NCI-H774 (cell line): ENCODE measurements at places on chromosomes 6 and 20.

DNA sequence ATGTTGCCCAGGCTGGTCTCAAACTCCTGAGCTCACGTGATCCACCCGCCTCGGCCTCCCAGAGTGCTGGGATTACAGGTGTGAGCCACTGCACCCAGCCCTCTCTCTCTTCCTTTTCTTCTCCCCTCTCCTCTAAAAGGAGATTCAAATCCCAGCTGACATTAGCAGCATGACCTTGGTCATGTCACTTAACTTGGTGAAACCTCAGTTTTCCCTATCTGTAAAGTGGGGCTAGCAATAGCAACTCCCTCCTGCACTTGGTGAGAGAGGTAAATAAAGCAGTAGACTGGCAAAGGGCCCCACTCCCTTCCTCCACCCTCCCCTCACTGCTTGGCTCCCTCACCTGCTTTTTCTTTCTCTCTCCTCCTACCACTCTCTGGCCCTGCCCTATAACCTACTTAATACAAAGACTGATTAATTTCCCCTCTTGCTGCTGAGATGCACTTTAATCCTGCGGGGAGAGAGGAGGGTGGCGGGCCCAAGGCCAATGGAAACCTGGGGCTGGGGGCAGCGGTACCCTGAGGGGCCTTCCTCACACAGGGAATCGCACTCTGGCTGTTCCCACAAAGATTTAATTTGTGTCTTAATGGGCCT is 54.2 kb upstream of the ZFAND3 start:
- DNase-seq, result no peak

- no peak for DNase-seq
Measured at GRCh38 chr6:31070711-31071197, 41.6 kb downstream of the C6orf15 start.

DNA sequence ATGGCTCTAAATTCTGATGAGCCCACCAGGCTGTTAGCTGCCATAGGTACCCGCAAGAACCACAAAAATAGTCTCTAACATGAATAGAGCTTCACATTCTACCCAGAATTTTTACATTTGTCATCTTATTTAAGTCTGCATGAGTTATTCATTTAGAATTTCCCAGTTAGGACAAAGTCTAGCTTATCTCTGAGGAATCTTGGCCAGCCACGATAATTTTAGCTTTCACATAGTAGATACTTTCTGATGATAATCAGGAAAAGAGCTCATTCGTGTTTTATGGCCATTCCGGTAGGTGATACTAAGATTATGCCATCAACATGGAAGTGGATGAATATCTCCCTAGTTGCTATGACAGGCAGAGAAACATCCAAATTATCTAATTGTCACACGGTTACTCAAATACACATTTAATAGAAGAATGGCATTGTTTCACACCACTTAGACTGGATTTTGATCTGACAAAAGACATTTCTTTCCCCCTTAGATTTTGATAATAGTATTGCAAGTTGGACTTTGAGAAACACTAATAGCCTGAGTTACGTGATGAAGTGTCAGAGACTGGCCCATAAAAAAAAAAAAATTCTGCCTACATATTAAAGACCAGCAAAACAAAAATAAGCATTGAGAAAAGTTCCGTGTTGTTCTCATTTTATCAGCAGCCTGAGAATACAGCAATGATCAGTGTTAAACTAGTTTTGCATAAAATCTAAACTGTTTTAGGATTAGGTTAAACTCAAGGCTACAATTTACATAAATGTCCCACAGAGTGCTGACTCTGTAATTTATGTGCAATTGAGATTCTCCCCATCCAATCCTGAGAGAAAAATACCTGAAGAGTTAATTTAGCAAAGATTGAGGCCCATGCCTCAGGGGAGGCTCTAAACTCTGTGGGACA is 397.5 kb upstream of the ARID1B start:
- DNase-seq, result no peak

GRCh38 chr6:139650941-139651340 is 276.5 kb upstream of the CITED2 start:
- DNase-seq, result no peak

DNA sequence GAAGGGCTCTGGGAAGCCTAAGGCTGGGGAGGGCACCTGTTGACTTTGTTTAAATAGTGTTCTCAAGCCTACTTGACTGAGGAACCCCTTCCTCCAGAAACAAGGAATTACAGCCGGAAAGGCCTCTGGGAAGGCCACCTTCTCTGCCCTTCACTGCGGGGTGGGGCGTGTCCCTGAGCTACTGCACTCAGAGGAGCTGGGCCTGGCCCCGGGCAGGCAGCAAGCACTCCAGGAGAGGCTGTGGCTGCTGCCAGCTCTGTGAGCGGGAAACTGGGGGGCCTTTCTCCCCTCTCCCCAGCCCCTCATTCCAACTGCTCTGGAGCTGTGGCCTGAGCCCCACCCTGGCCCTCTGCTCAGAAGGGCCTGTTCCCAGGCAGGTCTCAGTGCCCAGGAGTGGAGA is 4.0 kb upstream of the OSBPL2 start:
- DNase-seq, result no peak

- no peak for DNase-seq
Measured at GRCh38 chr6:34497411-34497810, 31.5 kb downstream of the PACSIN1 start.

DNA sequence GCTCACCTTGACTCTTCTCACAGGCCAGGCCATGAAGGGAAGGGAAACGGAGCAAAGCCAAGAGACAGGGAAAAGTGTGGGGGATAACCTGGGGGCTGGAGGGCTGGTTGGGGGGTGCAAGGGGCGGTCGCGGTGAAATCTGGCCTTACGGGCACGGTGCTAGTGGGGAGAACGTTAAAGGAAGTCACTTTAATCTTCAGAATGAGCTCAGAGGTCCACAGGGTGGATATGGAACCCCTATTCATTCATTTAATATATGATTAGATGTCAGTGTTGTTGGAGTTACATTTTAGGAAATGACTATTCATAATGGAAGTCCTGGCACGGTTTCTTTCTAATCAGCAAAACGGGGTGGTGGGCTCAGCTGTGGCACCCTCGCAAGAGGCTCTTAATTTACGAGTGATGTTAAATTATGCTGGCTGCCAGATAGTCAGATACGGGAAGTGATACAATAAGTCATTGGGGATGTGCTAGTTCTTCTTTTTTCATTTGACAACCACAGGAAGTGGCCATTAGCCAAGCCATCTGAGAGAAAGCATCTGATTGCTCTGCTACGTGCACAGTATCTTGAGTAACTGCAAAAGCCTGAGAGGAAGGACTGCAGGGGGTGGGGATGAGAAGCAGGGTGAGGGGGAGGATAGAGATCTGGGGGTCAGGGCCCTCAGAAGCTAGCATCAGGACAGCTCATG is 253.0 kb downstream of the QKI start:
- no peak for DNase-seq

- DNase-seq, result peak; percentile 91
Measured at GRCh38 chr6:43246301-43247113, 3.2 kb downstream of the TTBK1 start.

- DNase-seq, result no peak
Measured at GRCh38 chr6:167817016-167817415, 9.7 kb upstream of the AFDN start.

- no peak for DNase-seq
Measured at GRCh38 chr6:849075-849506, 156.2 kb upstream of the EXOC2 start.

DNA sequence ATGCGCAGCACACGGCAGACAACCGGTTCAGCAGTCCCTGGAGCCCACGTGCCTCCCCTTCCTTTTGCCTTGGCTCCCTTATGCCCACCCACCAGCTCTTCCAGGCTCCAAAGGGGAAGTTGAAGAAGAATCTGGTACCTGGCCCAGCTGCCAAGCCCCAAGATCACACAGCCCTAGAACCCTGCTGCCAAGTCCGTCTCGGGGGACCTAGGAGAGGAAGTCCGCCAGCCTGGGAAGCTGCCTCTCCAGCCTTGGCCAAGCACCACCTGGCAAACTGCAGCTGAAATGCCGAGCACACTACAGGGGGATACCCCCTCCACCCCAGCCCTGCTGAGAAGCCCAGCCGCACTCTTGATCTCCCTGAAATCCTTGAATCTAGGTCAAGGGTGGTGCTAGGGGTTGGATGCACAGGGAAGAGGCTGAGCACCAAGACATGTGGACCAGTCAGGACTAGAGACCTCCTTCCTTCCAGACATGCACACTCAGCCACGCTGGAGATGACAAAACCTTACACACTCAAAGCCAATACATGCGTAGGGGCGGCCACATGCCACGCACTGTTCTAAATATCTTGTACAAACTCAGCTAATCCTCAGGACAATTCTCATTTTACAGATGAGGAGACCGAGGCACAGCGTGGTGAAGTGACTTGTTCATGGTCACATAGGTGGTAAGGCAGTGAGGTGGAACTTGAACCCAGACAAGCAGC is 124.1 kb downstream of the PREX1 start:
- DNase-seq, result no peak

- DNase-seq, result no peak
Measured at GRCh38 chr6:45676380-45676779, 298.6 kb upstream of the SUPT3H start.

GRCh38 chr6:12661432-12662089 is 55.0 kb upstream of the PHACTR1 start:
- no peak for DNase-seq

DNA sequence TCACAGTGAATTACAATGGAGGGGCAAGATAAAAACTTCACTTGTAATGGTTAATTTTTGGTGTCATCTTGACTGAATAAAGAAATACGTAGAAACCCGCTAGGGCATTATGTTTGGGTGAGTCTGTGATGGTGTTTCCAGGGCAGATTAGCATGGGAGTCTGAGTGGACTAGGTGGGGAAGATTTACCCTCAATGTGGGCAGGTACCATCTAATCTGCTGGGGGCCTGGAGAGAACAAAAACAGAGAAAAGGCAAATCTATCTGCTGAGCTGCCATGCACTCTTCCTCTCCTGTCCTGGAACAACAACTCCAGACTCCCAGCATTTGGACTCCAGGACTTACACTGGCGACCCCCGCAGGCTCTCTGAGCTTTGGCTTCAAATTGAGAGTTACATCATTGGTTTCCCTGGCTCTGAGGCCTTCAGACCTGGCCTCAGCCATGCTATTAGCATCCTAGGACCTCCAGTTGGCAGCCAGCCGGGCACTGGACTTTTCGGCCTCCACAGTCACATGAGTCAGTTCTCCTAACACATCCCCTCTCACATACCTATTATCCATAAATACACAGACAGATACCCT is 19.7 kb downstream of the NINL start:
- DNase-seq, result no peak

GRCh38 chr6:163455552-163455951 is 41.0 kb downstream of the QKI start:
- DNase-seq, result no peak

DNA sequence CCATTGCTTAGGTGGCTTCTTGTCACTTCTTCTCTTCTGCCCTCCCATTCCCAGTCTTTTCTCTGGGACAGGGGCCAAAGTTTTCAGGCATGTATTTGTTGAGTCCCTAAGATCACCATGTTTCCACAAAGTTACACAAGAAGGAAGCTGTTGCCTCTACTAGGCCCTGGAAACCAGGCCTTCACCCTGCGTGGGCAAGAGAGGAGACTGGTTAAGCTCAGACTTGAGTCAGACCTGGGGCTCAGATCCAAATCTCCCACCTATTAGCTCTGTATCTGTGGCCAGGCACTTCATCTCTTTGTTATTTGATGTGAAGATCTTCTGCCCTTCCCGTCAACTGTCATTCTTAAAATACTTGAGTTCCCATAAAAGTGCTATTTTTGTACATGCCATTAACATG is 154.6 kb downstream of the SASH1 start:
- no peak for DNase-seq

DNA sequence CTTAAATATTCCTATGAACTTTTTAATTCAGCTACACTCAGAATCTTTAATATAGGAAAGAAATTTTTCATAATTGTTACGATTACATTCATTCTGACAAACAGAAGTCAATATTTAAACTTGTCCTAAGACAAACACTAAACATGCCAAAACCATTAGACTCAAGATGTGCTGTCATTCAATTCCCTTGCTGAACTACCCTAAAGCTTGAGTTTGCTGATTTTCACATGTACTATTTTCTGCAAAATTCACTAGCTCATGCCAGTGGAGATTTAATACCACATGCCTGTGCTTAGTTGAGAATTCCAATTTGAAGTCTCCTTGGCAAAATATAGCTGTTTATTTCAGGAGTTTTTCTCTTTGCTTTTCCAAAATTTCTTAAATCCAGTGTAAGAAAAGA is 448.0 kb downstream of the COL12A1 start:
- DNase-seq, result no peak

DNA sequence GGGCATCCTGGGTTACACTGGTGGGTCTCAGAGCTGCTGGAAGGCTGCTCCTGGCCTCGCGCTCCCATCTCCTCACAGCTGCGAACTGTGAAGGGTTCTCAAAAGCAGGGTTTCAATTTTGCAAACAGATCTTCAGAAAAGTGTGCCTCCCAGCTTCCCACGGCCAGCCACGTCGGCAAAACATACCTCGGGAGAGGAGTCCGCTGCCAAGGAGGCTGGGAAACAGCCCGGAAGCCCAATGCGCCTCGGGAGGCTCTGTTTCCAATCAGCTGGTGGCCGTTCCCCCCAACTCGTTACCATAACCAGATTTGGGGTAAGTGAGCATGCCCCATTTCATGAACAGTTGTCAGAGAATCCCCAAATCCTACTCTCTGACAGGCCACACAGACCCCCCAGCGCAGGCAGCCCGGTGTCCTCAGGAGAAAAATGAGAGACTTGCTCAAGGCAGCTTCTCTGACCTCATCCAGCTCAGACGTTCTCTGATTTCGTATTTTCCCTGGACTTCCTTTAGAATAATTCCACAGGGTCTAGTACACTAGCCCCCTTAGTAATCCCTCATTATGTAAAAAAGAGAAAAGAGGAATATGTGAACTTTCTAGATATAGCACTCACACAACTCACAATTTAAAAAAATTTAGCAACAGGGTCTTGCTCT is 98.4 kb downstream of the SNX5 start:
- no peak for DNase-seq

GRCh38 chr6:130282234-130282995 is 59.7 kb upstream of the SAMD3 start:
- DNase-seq, result no peak

GRCh38 chr6:75893776-75894152 is 144.7 kb downstream of the MYO6 start:
- no peak for DNase-seq

GRCh38 chr6:91970700-91971099 is 1383.8 kb upstream of the MAP3K7 start:
- DNase-seq, result no peak

GRCh38 chr6:1609041-1609647 is 571 bp upstream of the FOXC1 start:
- DNase-seq, result peak; percentile 67

GRCh38 chr6:136178749-136179148 is 71.4 kb downstream of the MTFR2 start:
- DNase-seq, result no peak

- DNase-seq, result peak; percentile 75
Measured at GRCh38 chr6:161168281-161168891, 105.5 kb downstream of the AGPAT4 start.

DNA sequence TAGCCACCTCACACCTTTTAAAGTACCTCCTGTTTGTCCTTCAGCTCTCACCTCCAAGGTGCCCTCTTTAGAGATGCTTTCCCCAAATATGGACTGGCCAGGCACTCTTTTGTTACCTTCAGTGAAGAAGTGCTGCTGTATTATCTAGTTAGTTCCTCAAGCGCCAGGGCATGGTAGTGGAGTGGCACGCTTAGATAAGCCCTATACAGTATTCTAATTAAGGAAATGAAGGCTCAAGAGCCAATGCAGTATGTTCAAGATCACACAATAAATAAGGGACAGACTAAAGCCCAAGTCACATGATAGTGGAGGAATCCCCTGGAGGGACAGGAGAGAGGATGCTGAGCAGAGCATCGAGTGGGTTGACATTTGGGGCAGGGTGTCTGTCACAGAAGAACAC is 28.5 kb upstream of the GFOD1 start:
- no peak for DNase-seq
